ENCODE measurements at places on chromosomes 12 and 14.

- no peak for DNase-seq
Observed at GRCh38 chr12:51848841-51849735, 570 bp upstream of the FIGNL2 start.

GRCh38 chr12:42059127-42059526, 85.5 kb downstream of the GXYLT1 start:
- DNase-seq = no peak

DNA sequence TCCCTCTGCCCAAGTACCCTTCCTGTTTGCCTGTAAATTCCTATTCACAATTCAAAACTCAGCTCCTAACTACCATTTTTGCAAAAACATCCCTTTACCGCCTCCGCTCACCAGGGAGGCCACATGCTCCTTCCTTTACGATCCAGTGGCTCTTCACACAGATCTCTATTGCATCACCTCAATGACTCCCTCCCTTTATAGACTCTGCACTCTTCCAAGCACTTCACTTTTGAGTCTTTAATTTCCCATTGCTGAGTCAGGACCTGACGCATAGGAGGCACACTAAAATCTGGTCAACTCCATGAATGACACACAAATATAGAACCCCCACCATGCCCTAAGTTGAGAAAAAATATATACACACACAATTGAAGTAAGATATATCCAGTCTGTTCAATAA, 45.9 kb downstream of the PPP1R13B start:
- DNase-seq = no peak

DNA sequence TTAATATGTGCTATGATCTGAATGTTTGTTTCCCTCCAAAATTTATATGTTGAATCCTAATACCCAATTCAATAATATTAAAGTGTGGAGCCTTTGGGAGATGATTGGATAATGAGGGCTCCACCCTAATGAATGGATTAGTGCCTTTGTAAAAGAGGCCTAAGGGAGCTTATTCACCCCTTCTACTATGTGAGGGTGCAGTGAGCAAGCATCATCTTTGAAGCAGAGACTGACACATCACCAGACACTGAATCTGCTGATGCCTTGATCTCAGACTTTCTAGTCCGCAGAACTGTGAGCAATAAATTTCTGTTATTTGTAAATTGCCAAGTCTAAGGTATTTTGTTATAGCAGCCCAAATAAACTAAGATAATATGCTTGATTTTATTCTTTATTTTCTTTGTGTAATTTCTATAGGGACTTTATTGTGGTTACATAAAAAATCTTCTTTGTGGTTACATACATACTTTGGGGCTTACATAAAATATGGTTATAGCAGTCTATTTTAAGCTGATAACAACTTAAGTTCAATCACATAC, 131.1 kb upstream of the SLC38A2 start:
- DNase-seq = no peak

DNA sequence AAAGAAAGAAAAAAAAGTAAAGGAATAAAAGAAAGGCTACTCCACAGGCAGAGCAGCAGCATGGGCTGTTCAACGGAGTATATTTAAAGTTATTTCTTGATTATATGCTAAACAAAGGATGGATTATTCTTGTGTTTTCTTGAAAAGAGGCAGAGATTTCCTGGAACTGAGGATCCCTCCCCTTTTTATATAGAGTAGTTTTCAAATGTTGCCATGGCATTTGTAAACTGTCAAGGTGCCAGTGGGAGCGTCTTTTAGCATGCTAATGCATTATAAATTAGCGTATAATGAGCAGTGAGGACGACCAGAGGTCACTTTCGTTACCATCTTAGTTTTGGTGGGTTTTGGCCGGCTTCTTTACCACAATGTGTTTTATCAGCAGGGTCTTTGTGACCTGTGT, 383.0 kb downstream of the PCNX1 start:
- DNase-seq = no peak
